ENCODE measurements at places on chromosomes 4 and X. TPM values are rescaled to one million over a fixed set of nuclear protein-coding genes. Genes with fewer than 3 reads are reported as not detected.

GRCh38 chr4:10082047-10082446 is 34.6 kb downstream of the WDR1 start:
- no peak for DNase-seq

DNA sequence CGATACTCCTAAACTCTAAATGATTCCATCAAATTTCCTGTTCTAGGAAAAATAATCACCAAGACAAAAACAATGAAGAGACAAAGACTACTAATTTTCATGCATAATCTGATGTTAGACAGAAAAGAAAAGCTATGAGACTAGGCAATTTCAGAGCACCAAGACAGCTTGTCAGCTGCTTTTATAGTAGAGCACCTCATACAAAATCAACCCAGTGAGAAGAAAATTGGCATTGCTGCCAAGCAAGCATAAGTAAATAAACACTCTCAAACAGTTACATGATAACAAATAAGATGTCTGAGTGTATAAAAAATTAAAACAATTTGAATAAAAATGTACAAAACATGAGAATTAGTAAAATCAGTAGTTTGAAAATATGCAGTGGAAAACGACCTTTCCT is 1544.6 kb downstream of the C4orf33 start:
- no peak for DNase-seq

- DNase-seq, result no peak
Measured at GRCh38 chr4:109588176-109588575, 28.1 kb downstream of the MCUB start.

DNA sequence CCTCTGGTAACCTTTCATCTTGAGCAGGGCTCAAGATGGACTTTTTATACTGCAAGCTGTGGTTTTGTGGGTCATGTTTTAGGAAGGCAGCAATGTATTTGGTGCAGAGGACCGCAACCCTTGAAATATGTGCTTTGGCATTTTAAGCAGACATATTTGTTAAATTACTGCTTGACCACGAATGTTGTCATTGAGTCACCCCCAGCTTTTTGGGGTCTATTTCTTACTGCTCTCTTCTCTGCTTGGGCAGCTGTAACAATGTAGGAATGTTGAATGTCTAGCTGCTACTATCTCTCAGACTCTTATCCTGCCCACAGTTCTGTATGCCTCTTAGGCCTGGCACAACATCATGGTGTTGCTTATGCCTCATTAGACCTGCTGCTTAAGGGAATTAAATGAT is 6.0 kb downstream of the RBPJ start:
- DNase-seq, result no peak

DKK2 gene
- polyA plus RNA-seq, result 0.07 TPM

- DNase-seq, result no peak
Measured at GRCh38 chrX:17098516-17099247, 152.2 kb downstream of the REPS2 start.

- peak; percentile 49 for DNase-seq
Measured at GRCh38 chr4:10164877-10165283, 48.3 kb upstream of the WDR1 start.

DNA sequence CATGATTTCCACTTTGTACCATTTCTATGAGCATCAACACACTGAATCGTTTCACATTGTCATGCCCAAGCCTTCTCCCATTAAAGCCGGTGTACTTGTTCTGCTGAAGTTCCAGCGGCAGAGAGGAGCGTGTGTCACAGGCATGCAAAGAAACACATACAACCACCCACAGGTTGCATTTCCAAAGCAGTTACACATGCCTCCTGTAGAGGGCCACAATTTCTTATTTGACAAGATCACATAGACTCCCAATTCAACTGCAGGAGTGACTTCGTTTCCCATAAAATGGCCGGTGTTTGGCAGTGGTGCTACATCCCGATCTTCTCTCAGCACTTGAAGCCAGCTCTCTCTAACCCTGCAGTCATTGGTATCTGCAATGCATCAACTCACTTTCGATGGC is 992.6 kb downstream of the NLGN4X start:
- DNase-seq, result no peak

DNA sequence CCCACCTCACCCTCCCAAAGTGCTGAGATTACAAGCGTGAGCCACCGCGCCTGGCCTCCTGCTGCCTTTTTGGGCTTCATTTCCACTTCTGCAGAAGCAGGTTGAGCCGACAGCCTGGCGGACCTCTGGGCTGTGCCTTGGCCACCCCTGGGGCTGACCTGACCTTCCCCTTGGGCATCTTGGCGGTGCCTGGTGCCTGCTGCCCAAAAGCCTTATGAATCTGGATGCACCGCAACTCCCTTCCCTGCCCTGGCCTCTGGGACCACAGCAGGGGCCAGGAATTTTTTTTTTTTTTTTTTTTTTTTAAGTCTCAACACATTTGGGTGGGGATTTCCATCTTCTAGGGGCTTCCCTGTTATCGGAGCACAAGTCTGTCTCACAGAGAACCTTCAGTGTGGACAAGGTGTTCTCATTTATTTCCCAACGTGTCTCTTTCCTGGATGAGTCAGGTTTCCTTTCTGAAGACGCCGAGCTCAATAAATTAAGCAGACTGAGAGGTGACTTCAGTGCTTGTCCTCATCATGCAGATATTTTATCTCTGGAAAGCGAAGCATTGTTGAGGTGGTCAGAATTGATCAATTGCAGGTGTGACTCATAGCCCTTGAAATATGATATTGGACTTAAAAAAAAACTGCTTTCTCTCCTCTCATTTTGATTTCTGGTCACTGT is 79.7 kb downstream of the SHROOM2 start:
- no peak for DNase-seq

IBSP gene
- polyA plus RNA-seq, result not detected

MTHFD2L gene
- polyA plus RNA-seq, result 15.5 TPM

GAGE12E gene
- polyA plus RNA-seq, result not detected

MAGEB2 gene
- polyA plus RNA-seq, result not detected

DNA sequence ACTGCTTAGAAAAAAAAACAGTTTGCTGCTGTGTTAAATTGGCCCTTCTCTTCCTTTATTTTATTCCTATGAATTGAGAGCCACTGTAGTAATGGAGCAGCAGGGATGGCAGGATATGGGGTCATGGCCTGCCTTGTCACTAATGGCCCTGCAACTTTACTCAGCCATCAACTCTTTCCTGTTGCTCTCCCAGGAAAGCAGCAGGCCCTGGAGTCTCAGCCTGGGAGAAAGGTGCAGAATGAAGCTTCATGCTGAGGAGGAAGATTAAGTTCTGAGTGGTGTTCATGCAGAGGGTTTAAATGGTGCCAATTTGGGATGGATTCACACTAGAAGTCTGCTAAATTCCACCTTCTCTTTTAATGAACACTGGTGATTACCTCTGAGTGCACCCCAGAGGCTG is 285.6 kb downstream of the GPAT3 start:
- DNase-seq, result no peak

- no peak for DNase-seq
Measured at GRCh38 chrX:30607155-30607554, 29.6 kb upstream of the TASL start.

- peak; percentile 37 for DNase-seq
Measured at GRCh38 chr4:52588097-52588496, 71.0 kb downstream of the USP46 start.

WDFY3 gene
- polyA plus RNA-seq, result 3.2 TPM

- DNase-seq, result no peak
Measured at GRCh38 chr4:139978692-139979091, 175.3 kb downstream of the MAML3 start.

GRCh38 chr4:132592340-132592739 is 556.8 kb upstream of the PCDH10 start:
- DNase-seq, result no peak

- no peak for DNase-seq
Measured at GRCh38 chrX:1242891-1243402, 25.7 kb upstream of the CSF2RA start.

DNA sequence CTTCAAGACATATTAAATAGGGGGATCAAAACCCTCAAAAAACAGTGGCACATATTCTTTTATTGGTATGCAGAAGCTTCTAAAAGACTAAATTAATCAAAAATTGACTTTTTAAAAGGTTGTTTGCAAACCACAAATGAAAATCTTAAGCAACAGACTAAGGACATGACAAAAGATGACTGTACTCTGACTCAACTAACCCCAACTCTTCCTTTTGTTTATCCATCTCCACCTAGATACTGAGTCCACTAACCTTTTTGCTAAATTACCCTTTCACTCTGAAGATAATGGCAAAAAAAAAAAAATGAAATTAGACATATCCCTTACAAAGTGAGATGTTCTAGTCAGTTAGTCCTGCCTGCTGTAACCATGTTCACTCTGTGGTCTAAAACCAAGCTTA is 91.6 kb upstream of the NLRP2B start:
- no peak for DNase-seq

- no peak for DNase-seq
Measured at GRCh38 chr4:147076179-147076578, 130.5 kb upstream of the TTC29 start.

DNA sequence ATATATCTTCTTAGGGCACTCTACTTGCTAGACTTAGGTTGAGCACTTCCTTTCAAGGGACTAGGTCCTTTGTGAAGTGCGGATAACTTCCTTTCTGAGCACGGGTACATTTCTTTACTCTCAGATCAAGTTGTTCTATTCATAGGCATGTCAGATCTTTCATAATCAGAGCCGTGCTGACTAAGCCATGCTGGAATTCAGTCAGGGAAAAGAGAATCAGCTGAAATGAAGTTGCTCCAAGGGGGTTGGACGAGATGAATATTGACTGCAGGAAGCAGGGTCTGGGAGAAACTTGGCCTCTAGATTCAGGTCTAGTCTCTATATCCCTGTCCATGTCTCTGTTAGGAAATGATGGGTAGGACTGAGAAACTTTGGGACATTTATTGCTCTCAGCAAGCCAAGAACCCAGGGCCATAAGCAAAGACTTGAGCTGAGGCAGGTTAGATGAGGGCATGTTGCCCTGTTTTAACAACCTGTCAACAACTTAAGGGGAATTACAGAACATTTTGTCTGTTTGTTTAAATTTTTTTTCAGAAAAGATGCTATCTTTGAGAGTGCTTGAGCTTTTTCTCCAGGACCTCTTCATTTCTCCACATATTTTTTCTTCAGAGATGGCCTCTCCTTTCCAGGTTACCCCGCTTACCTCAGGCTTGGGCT is 28.3 kb downstream of the AREG start:
- no peak for DNase-seq

ARFIP1 gene
- polyA plus RNA-seq, result 6.8 TPM

DNA sequence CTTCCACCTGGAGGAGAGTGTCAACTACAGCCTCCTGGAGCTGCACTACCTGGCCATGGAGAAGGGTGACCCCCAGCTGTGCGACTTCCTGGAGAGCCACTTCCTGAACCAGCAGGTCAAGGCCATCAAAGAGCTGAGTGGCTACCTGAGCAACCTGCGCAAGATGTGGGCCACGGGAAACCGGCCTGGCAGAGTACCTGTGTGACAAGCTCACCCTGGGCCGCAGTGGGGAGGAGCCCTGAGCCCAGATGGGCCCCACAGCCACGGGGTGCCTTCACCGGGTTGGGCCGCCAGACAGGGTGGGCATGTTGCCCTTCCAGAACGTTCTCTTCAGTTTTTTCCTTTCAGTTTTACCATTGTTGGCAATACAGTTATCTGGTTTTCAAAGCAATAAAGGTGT is 15.2 kb upstream of the FAM47A start:
- DNase-seq, result no peak

DNA sequence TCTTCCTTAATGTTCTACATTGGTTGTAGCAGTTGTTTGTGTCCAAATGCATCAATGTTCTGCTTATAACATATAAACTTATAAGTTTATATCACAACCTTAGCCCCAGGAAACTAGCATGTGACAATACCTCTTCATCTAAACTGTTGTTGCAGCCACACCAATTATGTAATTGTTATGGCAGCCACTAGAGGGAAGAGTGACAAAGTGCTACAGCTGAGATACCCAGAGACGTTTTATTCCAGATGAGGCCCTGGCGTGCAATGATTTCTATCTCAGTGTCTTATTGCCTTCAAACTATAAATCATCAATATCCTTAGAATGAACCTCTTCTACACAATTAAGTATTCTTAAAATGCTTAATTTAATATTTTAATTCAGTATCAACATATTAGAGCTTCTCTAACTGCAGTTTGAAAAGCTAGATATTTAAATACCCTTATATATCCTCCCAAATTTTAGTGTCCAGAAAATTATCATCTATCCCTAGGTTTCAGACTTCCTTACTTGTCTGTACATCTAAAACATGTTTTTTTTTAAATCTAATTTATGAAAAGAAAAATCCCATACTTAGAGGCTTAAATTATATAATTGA is 171.6 kb downstream of the PCDH10 start:
- no peak for DNase-seq

HPGD gene
- 24.2 TPM for polyA plus RNA-seq

DNA sequence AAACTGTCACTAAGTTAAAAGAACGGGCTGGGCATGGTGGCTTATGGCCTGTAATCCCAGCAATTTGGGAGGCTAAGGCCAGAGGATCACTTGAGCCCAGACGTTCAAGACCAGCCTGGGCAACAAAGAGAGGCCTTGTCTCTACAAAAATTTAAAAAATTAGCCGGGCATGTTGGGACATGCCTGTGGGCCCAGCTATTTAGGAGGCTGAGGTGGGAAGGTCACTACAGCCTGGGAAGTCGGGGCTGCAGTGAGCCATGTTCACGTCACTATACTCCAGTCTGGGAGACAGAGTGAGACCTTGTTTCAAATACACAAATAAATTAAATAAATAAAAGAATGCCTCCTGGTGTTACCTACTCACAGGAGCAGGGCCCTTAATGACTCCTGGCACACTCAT is 69.5 kb downstream of the APBB2 start:
- DNase-seq, result no peak

DMRTC1 gene
- not detected for polyA plus RNA-seq

Data from liver (tissue), 10 donors.